ENCODE measurements at places on chromosomes 1 and 21.

- no peak for DNase-seq
These were observed 269.9 kb upstream of the KIAA0040 start for GRCh38 chr1:175462301-175463017.

- no peak for DNase-seq
These were observed 36.8 kb downstream of the DHCR24 start for GRCh38 chr1:54850069-54850730.

DNA sequence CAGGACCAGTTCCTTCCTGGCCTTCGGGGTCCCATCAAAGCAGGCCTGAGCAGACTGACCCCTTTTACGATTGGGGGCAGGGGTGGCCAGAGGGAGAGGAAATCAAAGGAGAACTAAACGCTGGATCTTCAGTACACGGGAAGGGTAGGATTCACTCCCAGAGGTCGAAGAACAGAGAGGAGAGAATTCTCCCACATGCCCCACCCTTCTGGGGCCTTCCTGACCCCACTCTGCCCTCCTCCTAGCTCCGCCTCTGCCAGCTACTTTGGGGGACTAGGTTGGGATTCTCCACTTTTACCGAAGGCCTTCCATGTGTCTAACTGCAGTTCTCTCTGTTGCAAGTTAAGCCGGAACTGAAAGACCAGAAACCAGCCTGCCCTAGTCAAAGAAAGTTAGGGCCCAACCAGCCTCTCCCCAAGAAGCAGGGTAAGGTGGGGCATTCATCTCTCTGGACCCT, 654 bp upstream of the ARHGEF2 start:
- no peak for DNase-seq

GRCh38 chr1:172246521-172247390, 173.7 kb upstream of the C1orf105 start:
- no peak for DNase-seq

DNA sequence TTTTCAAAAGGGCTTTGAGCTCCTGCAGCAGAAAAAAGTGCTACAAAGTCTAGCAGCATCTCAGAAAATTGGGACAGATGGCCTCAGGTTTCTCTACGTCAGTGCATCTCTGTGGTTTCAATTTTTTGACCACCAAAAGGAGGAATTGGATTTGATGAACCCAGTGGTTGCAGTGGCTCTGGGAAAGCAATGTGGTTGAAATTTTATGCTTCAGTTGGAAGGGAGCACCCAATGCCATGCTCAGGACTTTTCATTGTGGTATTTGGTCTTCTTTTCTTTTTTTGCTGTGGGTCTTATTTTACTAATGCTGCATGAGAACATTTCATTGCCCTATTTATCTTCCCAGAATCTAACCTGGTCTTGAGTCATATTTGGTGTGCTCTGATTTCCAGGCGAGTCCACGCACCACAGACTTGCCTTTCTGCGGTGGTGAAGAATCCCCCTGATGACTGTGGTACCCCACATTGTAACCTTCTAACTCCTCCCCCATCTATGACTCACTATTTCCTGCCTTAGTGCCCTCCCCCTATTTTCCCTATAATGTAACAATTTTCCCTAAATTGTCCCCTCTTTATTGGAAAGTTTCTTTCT, 56.7 kb downstream of the S1PR1 start:
- DNase-seq: no peak

DNA sequence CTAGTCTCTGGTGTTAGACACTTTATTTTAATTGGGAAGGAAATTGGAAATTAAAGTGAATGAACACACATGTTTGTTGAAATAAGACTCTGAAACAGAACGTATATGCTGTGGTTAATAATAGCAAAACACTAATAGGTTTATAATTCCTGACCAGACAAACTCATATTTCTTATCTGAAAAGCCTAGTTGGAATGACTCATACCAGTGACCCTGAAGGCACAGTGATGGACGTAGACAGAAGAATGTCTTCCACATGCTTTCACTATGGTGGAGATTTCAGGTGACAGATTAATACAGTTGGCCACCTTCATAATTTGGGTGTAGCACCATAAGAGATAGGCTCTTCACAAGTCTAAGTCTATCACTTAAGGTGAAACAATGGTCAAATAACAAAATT, 83.0 kb upstream of the COL11A1 start:
- DNase-seq: no peak

- no peak for DNase-seq
These were observed 316.7 kb downstream of the BRINP2 start for GRCh38 chr1:177487481-177487880.

Data from NCI-H1417 treated with DMSO at 0.1 percent for 48 hours (cell line).